Upper lobe of right lung (tissue), 1 donor: ENCODE measurements at places on chromosomes 16 and 17. TPM values are rescaled to one million over a fixed set of nuclear protein-coding genes. Genes with fewer than 3 reads are reported as not detected.

DNA sequence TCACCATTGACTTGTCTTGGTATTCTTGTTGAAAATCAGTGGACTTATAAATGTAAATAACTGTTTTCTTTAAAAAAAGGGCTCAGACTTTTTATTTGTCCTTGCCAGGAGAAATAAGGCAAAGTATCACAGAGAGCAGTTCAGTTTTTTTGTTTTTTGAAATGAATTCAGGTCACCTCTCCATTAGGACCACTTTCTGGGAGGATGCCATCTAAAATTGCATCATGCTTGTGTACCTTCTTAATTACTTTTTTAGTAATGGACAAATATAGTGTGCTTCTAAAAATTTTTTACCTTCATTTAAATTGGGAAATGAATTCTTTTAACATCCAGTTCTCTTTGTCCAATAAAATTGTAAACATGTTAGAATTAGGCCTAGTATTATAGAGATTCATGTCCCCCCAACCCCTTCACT is 210.0 kb downstream of the BCAS3 start:
- DNase-seq = no peak

DNA sequence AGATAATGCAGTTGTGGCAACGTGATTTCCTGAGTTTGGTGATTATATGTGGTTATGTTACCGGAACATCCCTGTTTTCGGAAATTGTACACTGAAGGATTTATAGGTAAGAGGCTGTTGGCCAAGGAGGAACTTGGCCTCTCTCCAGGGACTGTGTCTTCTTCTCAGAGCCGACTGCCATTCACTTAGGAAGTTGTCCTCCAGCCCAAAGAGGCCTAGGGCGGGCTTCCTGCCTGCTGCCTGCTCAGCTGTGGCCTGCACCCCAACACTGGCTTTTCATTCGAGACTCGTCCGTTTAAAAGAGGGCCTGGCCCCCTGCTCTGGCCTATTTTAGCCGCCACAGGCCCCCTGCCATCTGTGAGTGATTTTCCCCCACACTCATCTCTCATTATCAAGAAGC is 64.3 kb downstream of the ZDHHC7 start:
- DNase-seq = no peak

GRCh38 chr16:17225541-17225940 is 245.2 kb downstream of the XYLT1 start:
- no peak for DNase-seq

- peak; percentile 59 for DNase-seq
Measured at GRCh38 chr17:310111-311010, 42.2 kb downstream of the RPH3AL start.

GRCh38 chr16:4378161-4378666 is 6.6 kb downstream of the VASN start:
- no peak for DNase-seq

DNA sequence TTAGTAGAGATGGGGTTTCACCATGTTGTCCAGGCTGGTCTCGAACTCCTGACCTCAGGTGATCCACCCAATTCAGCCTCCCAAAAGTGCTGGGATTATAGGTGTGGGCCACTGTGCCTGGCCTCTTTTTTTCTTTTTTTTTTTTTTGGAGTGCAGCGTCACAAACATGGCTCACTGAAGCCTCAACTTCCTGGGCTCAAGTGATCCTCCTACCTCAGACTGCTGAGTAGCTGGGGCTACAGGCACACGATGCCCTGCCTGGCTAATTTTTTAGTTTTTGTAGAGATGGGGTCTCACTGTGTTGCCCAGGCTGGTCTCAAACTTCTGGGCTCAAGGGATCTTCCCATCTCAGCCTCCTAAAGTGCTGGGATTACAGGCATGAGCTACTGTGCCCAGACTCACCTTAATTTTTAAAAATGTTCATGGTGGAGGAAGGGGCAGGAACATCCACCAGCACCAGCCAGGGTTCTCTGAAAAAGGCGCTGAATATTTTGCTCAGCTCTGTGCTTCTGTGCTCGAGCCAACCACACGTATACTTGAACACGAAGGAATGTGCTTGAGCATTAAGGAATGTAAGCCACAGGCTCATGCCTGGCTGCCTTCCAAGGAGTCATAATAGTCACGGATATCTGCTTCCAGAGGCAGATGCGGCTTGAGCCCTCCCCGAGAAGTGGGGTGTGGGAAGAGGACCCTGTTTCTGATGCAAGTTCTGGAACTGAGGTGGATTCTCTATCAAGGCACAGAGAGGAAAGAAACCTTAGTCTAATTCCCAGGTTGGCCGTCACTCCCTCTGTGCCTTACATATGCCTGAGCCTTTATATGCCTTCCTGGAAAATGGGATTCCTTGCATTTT is 65.5 kb upstream of the CREBBP start:
- peak; percentile 77 for DNase-seq

The SLFN14 gene
- not detected for total RNA-seq

The OR2C1 gene
- not detected for total RNA-seq

The SOCS1 gene
- 15.3 TPM for total RNA-seq

The HCRT gene
- not detected for total RNA-seq

The STH gene
- total RNA-seq = not detected
